ENCODE measurements at places on chromosomes 5 and 9. TPM values are rescaled to one million over a fixed set of nuclear protein-coding genes. Genes with fewer than 3 reads are reported as not detected.
A peak's percentile ranks its signal among the peaks of the same experiment; 100 is the strongest.

GRCh38 chr5:37825334-37825915 is 14.4 kb downstream of the GDNF start:
- peaks cover 20% of the 10 kb centered on the region for H3K36me3 ChIP-seq
- no peak for DNase-seq
- H3K27me3 ChIP-seq: no peaks in the 10 kb centered on the region
- H3K27ac ChIP-seq: no peak overlapping the region
- no peak overlapping the region for H3K4me3 ChIP-seq

DNA sequence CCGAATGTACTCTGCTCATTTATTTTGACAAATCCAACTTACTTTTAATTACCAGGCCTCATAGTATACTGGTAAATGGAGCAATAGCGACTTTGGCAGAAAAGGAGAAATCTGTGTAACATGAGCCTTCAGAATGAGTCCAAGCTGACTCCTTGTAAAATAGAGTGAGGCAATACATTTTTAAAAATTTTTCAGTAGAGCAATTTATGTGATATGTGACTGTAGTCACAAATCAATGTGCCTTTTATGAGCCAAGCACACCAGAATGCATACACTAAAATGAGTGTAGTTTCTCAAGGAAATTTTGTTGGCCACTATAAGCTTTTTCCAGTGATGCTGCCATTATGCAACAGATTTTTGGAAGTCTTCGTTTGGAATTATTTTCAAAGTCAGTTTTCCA is 73.8 kb downstream of the SNCAIP start:
- H3K36me3 ChIP-seq: no peaks in the 10 kb centered on the region
- no peaks in the 10 kb centered on the region for H3K27me3 ChIP-seq
- H3K27ac ChIP-seq: no peak overlapping the region

DNA sequence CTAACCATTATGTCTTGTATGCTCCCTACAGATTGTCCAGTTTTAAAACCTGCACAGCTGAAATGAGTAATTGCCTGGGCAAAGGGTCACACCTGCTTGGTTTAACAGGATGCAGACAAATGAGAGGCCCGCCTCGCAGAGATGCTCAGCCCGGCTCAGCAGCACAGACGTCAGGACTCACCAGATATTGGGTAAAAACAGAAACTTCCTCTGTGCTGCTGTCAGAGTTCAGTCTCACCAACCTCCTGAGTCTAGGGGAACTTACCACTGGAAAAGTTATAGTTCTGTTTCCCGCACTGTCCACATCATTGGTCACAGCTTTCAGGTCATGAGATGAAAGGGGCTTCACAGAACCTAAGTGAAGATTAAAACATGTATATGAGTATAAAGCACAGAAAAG is 152.5 kb downstream of the ESM1 start:
- H3K4me3 ChIP-seq: no peak overlapping the region
- H3K4me1 ChIP-seq: peaks cover 14% of the 10 kb centered on the region
- DNase-seq: no peak
- no peak overlapping the region for H3K27ac ChIP-seq

GRCh38 chr5:31023105-31023504 is 170.4 kb upstream of the CDH6 start:
- H3K36me3 ChIP-seq: no peaks in the 10 kb centered on the region
- no peak overlapping the region for H3K27ac ChIP-seq

DNA sequence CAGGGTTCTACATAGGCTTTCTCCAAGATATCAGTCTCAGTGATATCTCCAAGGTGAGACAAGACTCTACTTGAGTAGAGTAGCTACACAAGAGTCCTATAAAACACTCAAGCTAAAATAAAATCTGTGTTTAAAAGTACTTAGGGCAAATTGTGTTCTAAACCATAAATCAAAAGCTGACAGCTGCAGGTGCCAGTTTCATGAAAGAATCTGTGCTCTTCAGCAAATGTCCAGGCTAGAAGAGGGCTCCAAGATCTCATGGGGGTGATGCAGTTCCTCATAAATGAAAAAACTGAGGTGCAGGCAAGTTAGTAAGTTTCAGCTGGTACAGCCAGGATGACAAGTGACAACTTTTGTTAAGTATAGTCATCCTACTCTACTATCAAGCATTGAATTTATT is 142.8 kb upstream of the TNPO1 start:
- no peak overlapping the region for H3K4me3 ChIP-seq
- H3K27me3 ChIP-seq: peaks cover 11% of the 10 kb centered on the region
- no peaks in the 10 kb centered on the region for H3K4me1 ChIP-seq
- no peak for DNase-seq
- H3K27ac ChIP-seq: no peak overlapping the region

GRCh38 chr5:135249658-135250057 is 149.4 kb downstream of the MACROH2A1 start:
- no peaks in the 10 kb centered on the region for H3K36me3 ChIP-seq
- H3K27me3 ChIP-seq: no peaks in the 10 kb centered on the region
- H3K27ac ChIP-seq: no peak overlapping the region

- DNase-seq: no peak
- no peaks in the 10 kb centered on the region for H3K36me3 ChIP-seq
- H3K27me3 ChIP-seq: no peaks in the 10 kb centered on the region
- H3K4me1 ChIP-seq: no peaks in the 10 kb centered on the region
- no peak overlapping the region for H3K4me3 ChIP-seq
Measured at GRCh38 chr9:79089054-79089560, 482.7 kb upstream of the TLE4 start.

DNA sequence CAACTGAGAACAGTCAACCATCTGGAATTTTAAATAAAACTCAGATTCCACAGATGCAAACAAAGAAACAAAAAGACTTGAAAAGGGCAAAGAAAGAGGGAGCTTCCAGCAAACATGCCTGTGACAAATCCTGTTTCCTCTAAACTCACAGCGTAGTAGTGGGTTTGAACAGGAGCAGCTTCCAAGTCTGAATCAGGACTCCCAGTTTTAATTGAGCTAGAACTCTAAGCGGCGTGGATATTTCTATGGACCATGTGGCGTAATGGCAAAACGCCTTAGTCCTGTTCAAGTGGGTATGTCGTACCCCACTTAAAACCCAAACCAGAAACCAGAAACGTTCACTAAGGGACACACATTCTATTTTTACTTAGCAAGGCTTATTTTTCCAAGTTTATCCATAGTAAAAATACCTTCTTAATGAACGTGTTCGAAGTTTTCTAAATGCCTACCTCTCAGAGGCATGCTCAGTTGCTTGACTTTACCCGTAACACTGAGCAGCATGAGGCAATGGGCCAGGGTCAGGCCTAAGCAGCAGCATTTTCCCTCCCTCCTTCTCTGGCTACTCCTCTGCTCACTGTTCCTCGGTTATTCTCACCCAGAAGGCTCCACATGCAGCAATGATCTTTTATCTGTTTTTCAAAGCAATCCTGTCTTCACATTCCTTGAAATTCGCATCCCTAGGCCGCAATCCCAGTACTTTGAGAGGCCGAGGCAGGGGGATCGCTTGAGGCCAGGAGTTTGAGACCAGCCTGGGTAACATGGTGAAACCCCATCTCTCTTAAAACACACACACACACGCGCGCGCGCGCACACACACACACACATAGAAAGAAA is 77.9 kb downstream of the FNBP1 start:
- no peaks in the 10 kb centered on the region for H3K27me3 ChIP-seq
- H3K36me3 ChIP-seq: no peaks in the 10 kb centered on the region
- peak overlapping the region; percentile 42 for H3K4me3 ChIP-seq

DNA sequence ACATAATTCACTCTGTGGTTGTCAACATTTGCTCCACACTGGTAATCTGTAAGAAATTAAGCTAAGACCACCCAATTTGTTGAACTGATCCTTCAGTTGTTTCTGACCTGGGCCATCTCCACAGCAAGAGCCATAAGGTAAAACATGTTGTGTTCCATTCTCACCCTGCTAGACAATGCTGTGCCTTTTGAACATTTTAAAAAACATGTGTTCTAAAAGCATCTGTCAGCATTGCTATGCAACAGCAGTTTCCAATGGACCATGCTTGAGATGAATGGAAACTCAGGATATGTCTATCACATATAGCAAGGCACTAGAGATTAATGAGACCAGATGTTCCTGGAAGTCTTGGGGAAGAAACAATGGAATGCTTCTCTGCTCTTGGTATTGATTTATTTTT is 455.1 kb upstream of the RGMB start:
- no peak overlapping the region for H3K27ac ChIP-seq
- H3K27me3 ChIP-seq: no peaks in the 10 kb centered on the region
- no peak overlapping the region for H3K4me3 ChIP-seq
- no peaks in the 10 kb centered on the region for H3K36me3 ChIP-seq
- DNase-seq: no peak

- H3K4me3 ChIP-seq: no peak overlapping the region
- H3K27me3 ChIP-seq: no peaks in the 10 kb centered on the region
- H3K4me1 ChIP-seq: peaks cover 23% of the 10 kb centered on the region
- no peak for DNase-seq
- H3K36me3 ChIP-seq: peaks cover 31% of the 10 kb centered on the region
- H3K27ac ChIP-seq: peak overlapping the region; percentile 83
Measured at GRCh38 chr5:177492841-177493240, 4.6 kb downstream of the PDLIM7 start.

- no peak overlapping the region for H3K27ac ChIP-seq
- 0 out of 2 replicates have a peak, but pooled peaks cover 8% of the 10 kb centered on the region for H3K4me1 ChIP-seq
- DNase-seq: peak; percentile 36
- H3K36me3 ChIP-seq: no peaks in the 10 kb centered on the region
- no peak overlapping the region for H3K4me3 ChIP-seq
Measured at GRCh38 chr9:81693671-81694378, 4.5 kb upstream of the TLE1 start.

DNA sequence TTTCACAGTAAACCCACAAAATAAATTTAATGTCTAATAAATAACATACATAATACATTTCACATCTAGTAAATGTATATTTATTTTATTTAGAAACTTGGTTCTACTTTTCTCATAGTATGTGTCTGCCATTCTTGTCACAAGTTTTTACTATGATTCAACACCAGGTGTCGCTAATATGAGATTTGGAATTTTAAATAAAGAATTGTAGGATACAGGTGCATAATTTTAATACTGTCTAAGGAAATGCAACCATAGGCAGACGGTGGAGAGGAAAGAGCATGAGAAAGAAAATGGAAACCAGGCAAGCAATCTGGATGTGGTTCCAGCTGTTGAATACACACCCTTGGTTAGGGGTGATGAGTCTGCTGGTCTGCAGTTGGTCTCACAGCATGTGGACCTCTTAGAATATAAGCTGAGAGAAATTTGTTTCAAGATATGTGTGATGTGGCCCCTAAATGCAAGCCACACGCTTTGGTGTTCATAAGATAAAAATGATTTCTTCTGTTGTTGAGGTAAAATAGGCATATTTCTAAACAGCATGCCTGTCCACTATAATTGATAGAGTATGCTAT is 114.7 kb upstream of the TXNDC8 start:
- no peaks in the 10 kb centered on the region for H3K27me3 ChIP-seq
- H3K4me3 ChIP-seq: no peak overlapping the region
- H3K27ac ChIP-seq: no peak overlapping the region
- peaks cover 60% of the 10 kb centered on the region for H3K36me3 ChIP-seq

GRCh38 chr5:167877114-167877722 is 414.2 kb upstream of the WWC1 start:
- no peaks in the 10 kb centered on the region for H3K27me3 ChIP-seq
- peaks cover 14% of the 10 kb centered on the region for H3K4me1 ChIP-seq
- H3K4me3 ChIP-seq: no peak overlapping the region
- DNase-seq: no peak
- peaks cover 17% of the 10 kb centered on the region for H3K36me3 ChIP-seq

- H3K27ac ChIP-seq: no peak overlapping the region
- DNase-seq: no peak
- H3K4me3 ChIP-seq: no peak overlapping the region
Measured at GRCh38 chr5:50864466-50864865, 198.0 kb downstream of the PARP8 start.

DNA sequence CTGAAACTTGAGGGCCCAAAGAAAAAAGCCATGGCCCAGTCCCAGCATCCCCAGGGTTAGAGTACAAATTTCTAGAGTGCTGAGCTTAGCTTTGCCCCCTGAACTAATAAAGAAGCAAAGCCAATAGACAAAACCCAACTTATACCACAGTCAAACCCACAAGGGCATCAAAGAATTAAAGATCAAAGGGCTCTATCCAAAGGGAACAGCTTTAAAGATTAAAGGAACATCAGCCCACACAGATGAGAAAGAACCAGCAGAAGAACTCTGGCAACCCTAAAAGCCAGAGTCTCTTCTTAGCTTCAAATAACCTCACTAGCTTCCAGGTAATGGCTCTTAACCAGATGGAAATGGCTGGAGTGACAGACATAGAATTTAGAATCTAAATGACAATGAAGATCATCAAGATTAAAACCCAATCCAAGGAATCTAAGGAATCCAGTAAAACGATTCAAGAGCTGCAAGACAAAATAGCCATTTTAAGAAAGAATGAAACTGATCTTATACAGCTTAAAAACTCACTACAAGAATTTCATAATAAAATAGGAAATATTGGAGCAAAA is 93.9 kb downstream of the YIPF5 start:
- no peaks in the 10 kb centered on the region for H3K36me3 ChIP-seq
- H3K27me3 ChIP-seq: no peaks in the 10 kb centered on the region
- DNase-seq: no peak
- peaks cover 17% of the 10 kb centered on the region for H3K4me1 ChIP-seq
- no peak overlapping the region for H3K27ac ChIP-seq

ZFR gene
- total RNA-seq: 110 TPM

HAVCR1 gene
- total RNA-seq: not detected

Data from GM23248 (cell line).